ENCODE measurements at places on chromosomes 6 and 20.

- DNase-seq: no peak
Observed at GRCh38 chr6:137389150-137389704, 105.0 kb downstream of the OLIG3 start.

DNA sequence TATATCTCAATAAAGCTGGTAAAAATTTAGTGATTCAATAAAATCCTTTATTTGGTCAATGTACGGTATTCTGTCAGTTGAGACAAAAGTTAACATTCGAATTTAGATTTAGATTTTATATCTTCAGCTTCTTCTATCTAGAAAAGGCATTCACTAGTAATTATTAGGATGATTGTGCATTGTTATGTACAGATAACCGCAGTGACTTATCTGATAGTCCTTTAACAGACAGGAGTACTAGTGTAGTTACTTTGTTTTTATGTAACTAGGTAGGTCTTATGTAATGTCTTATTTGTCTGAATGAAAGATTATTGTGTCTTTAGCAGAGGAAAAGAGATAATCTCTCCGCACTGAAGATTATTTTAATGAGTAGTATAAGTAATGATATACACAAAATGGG is 31.3 kb downstream of the TRIM27 start:
- no peak for DNase-seq

DNA sequence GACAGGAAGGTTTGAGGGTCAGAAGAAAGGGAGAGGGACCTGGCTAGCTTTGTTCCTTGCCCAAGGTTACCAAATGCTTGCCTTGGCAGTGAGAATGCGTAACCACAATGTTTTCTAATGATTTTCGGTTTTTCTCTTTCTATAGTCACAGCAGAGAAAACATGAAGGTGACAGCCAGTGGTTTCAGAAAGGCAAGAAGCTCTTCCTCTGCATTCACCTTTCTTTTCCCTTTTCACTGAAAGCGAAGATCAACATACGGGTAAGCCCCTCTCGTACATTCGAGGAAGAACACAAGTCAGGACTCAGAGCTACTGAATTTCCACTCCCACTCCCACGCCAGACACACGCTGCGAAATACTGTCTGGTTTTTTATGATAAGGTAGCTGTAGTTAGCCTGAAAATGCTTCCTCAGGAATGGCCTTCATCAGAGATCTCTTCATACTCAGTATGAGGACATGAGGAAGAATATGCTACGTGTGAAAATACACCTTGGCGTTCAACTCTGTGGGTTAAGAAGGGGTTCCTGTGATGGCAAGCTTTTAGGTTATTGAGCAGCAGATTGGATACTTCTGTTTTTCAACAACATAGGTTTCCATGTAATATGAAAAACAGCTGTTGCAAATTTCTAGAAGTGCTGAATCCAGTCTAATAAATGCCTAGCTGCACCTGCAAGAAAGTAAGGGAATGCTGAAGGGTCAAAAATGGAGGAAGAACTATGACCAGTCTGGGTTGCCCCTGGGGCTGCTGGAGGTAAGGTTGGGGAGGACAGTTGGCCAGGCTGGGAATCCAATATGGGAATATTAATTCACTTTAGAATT is 7.4 kb upstream of the CD83 start:
- no peak for DNase-seq

DNA sequence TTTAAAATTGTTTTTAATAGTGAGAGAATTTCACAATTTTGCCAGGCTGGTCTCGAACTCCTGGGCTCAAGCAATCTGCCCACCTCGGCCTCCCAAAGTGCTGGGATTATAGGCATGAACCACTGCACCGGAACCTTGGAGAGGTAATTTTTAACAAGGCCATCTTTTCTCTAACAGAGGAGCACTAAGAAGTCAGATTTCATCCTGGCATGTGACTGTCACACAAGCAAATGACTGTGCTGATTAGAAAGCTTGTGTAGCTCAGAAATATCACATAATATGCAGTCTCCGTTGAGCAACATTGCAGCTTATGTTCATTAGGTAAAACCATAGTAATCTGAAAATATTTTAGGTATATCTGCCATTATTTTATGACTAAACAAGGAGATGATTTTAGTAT is 156.0 kb downstream of the CCDC170 start:
- no peak for DNase-seq

DNA sequence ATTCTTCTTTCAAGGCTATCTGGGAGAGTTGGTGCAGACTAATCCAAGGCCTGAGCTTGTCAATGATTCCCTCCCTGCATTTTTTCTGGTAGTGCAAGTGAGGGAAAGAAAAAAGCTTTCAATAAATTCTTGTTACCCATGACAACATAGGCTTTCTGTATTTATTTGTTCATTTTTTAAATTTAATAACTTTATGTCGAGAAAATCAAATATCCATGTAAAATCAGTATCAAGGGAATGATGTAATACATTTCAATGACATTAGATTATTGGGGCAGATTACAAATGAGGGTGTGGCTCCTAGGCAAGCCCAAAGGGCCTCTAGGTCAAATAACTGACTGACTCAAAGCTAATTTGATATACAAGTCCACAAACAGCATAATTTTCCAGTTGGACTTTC is 104.0 kb downstream of the GJA1 start:
- DNase-seq: no peak

DNA sequence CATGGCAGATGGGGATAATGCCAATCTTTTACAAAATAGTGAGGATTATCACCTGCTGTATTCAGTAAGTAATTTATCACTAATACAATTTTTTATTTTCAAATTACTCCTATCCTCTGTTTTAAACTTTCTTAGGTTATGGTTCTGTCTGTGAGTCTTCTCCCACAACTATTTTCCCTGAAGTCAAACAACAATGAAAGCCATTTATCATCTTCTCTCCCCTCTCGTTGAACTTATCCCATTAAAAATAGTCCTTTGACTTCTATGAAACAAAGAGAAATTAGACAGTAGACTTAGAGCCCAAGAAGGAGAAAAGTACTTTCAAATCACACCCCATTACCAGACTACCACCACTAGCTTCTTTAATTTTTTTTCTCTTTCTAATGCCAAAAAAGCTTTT is 147.7 kb downstream of the SIM1 start:
- DNase-seq: no peak

- peak; percentile 97 for DNase-seq
Observed at GRCh38 chr6:52352239-52353018, 9.5 kb upstream of the PAQR8 start.

GRCh38 chr6:23180504-23181293 is 611.3 kb downstream of the HDGFL1 start:
- DNase-seq: no peak

DNA sequence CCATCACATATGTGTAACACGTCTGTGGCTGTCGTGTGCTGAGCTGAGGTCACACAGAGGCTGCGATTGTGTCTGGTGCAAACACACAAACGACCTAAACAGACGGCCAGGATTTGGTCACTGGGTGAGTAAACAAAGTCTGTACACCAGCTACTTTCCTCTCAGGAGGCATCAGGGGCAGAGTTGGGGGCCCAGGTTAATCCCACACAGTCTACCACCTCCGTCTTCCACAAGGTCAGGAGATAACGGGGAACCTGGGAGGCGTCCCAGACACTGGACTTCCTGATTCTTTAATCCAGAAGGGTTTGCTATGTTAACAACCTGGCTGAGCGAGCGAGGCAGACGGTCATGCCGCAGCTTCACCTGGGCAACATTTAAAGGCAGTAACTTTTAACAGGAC is 1.5 kb downstream of the DACT2 start:
- no peak for DNase-seq

- DNase-seq: no peak
Observed at GRCh38 chr20:1912646-1913045, 17.4 kb downstream of the SIRPA start.

Measured in SW480 (cell line).